ENCODE measurements at places on chromosomes 2 and 18.

DNA sequence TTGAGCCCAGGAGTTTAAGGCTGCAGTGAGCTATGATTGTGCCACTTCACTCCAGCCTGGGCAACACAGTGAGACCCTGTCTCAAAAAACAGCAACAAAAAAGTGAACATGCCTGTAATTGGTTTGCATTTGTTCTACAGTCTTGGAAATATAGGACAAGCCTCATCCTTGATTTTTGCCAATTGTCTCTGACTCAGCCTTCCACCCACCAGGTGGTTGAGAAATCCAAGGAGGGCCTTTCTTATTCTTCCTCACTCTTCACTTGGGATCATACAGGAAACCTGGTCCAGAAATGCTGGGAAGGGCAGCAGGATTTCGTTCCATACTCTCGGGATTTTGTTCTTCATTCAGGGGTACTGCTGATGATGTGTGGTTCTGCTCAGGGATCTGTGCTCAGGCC, 94.6 kb downstream of the CDC42EP3 start:
- no peak for DNase-seq

DNA sequence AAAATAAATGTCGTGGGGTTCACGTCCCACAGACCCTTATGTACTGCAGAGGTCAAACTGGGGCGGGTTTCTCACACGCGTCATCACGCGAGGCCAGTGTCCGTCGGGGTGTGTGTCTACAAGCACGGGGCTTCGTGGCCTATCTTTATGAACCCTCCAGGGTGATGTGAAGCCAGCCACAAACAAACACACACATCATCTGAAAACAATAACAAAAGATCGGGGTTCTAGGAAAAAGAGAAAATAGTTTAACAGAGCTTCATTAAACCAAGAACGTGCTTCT, 23.3 kb downstream of the LDLRAD4 start:
- DNase-seq: no peak

DNA sequence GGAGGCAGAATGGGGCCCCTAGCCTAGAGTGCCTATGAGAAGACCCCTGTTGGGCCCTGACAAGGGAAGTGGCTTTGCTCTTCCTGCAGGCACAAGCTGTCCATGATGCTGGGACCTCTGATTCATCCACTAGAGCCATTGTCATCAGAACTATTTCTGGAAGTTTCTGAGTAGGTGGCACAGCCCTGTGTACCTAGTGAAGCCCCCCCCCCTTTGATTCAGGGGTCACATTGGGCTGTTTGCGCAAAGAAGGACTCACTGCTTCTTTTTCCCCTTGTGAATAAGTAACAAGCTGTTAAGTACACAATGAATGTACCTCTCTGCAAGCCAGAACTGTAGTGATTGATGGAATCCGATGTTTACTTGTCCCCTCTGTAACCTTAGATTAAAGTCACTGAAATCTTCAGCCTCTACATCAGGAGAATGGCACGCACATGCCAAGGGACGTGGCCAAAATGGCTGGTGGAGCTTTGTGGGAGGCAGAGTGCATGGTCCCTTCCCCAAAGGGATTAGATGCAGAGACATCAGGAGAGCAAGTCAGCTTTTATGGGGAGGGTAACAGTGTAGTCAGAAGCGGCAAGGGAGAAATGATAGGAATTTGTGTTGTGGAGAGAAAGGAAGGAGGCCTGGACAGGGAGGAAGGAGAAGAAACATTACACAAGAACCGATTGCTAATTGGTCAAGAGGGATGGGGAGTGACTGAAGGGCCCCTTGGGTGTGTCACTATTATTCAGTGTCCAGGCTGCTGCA, 267.6 kb upstream of the RAB12 start:
- no peak for DNase-seq

- no peak for DNase-seq
Observed at GRCh38 chr18:42242758-42243157, 287.7 kb downstream of the PIK3C3 start.

DNA sequence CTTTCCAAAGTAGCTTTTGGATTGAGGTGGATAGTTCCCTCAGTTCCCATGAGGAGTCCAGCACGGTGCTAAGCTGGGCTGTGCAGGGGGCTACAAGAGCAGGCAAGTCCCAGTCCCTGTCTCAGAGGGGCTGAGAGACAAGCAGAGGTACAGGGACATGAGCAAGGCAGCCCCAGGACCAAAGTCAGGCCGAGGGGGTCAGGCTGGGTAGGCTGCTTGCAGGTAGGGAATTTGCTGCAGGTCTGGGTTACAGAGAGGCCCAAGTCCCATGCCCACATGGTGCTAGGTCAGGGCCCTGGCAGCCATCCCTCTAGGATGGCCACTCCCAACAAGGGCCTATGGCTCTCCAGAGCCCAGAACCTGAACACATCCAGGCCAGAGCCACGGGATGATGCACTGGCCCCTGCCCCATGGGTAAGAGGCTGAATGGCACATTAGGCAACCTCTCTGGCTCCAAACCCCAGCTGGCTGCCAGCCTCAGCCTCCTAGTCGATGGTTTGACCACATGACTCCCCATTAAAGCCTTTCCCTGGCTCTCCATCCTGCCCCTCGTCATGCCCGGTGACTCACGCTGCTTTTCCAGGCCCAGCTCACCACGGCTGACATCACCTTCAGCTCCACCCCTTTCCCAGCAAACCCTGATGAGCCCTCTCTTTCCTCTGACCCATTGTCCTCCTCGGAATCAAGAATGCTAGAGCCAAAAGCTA, 83.7 kb downstream of the SDC1 start:
- no peak for DNase-seq

- no peak for DNase-seq
Observed at GRCh38 chr2:120504936-120505705, 159.2 kb downstream of the INHBB start.

GRCh38 chr2:234980451-234981187, 28.8 kb downstream of the SH3BP4 start:
- DNase-seq: no peak

GRCh38 chr18:36301884-36302283, 4.4 kb downstream of the FHOD3 start:
- DNase-seq: no peak

GRCh38 chr2:182496596-182496995, 69.8 kb upstream of the PDE1A start:
- DNase-seq: no peak

Measured in spinal cord (tissue), 10 donors.